Mesenchymal stem cell (in vitro differentiated cells and primary cell): ENCODE measurements at places on chromosomes 16 and 17.
A peak's percentile ranks its signal among the peaks of the same experiment; 100 is the strongest.

DNA sequence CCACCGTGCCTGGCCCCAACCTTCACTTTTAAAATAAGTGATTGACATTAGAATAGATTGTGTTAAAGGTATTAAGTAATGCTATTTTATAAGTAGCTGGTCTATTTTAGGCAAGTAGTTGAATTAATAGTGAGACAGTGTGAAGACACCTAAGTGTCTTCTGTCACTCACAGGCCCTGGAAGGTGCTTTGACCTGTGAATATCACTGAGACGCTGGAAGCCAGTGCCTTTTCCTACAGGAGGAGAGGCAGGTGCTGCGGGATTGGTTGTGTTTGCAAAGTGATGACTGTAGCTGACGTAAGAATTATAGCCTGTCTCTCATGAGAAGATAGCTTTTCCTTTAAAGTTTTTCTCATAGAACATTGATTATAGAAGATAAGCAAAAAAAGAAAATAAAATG is 45.0 kb downstream of the RAB11FIP3 start:
- peaks cover 11% of the 10 kb centered on the region for H3K36me3 ChIP-seq
- DNase-seq, result no peak
- H3K27me3 ChIP-seq, result no peaks in the 10 kb centered on the region
- H3K4me1 ChIP-seq, result peaks cover 39% of the 10 kb centered on the region
- no peak overlapping the region for H3K27ac ChIP-seq
- H3K4me3 ChIP-seq, result no peak overlapping the region

- no peak overlapping the region for H3K4me3 ChIP-seq
- H3K4me1 ChIP-seq, result peaks cover 10% of the 10 kb centered on the region
- H3K36me3 ChIP-seq, result peaks cover 77% of the 10 kb centered on the region
- peak; percentile 71 for DNase-seq
- H3K27me3 ChIP-seq, result no peaks in the 10 kb centered on the region
Observed at GRCh38 chr17:30271102-30271501, 20.6 kb downstream of the BLMH start.

- H3K4me3 ChIP-seq, result no peak overlapping the region
- H3K27ac ChIP-seq, result no peak overlapping the region
- H3K36me3 ChIP-seq, result no peaks in the 10 kb centered on the region
- H3K4me1 ChIP-seq, result no peaks in the 10 kb centered on the region
Observed at GRCh38 chr17:35170968-35171771, 23.0 kb downstream of the SLC35G3 start.

- H3K4me1 ChIP-seq, result peaks cover 22% of the 10 kb centered on the region
- no peaks in the 10 kb centered on the region for H3K36me3 ChIP-seq
- DNase-seq, result peak; percentile 35
- H3K27me3 ChIP-seq, result peaks cover 8% of the 10 kb centered on the region
Observed at GRCh38 chr16:3189869-3190268, 1.9 kb downstream of the OR1F1 start.

DNA sequence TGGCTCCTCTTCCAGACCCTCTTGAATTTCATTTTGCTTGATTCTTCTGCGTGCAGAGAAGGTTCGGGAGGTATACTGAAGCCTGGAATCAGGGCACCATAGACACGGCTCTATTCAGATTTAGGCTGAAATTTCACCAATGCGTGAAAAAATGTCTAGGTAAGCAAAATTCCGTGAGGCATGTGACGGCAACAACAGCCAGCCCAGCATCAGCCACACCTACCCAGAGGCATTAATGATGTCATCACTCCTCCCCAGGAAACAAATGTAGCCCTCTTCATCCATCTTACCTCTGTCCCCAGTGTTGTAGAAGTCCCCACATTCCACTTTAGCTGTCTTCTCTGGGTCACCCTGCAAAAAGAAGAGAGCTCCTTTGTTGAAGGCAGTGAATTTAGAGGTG is 50.8 kb upstream of the ACSM2B start:
- H3K36me3 ChIP-seq, result no peaks in the 10 kb centered on the region
- H3K27me3 ChIP-seq, result no peaks in the 10 kb centered on the region
- no peak for DNase-seq

- H3K4me1 ChIP-seq, result peaks cover 9% of the 10 kb centered on the region
- no peak overlapping the region for H3K4me3 ChIP-seq
- DNase-seq, result no peak
- no peaks in the 10 kb centered on the region for H3K36me3 ChIP-seq
- no peak overlapping the region for H3K27ac ChIP-seq
- H3K27me3 ChIP-seq, result peaks cover 82% of the 10 kb centered on the region
Observed at GRCh38 chr17:74852237-74853047, 7.2 kb downstream of the GRIN2C start.

DNA sequence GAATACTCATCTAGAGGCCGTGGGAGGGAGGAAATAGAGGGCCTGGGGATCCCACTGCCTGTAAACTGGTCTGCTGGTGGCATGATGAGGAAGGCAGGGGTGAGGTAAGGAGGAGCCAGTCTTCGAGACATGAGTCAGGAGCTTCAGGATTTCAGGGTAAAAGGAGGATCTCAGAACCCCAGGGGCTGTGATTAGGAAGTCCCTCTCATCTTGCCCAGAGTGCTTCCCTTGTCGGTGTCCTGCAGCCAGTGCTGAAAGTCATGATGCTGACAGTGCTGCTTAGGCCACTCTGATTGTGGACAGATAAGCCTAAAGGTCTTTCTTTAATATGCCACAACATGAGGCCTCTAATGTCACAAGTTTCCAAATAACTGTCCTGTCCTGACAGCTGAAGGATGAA is 29.6 kb downstream of the COG4 start:
- H3K4me1 ChIP-seq, result peaks cover 3% of the 10 kb centered on the region
- H3K4me3 ChIP-seq, result no peak overlapping the region
- no peaks in the 10 kb centered on the region for H3K27me3 ChIP-seq
- no peak for DNase-seq
- peaks cover 75% of the 10 kb centered on the region for H3K36me3 ChIP-seq

- no peaks in the 10 kb centered on the region for H3K36me3 ChIP-seq
- H3K4me1 ChIP-seq, result peaks cover 38% of the 10 kb centered on the region
Observed at GRCh38 chr16:86572606-86573005, 5.7 kb upstream of the FOXL1 start.

DNA sequence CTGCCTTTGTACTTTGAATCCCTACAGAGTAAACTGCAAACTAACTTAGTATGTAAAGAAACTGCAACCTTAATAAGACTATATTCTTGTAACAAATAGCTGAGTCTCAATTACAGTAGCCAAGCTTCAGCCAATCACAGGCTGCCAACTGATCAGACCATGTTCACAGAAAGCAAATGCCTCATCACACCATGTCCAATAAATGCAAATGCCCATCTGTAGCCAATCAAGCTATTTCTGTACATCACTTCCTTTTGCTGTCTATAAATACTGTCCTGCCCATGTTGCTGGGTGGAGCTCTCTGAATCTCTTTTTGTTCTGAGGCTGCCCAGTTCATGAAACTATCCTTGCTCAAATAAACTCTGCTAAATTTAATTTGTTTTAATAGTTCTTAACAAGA is 531.7 kb upstream of the TOM1L1 start:
- H3K4me1 ChIP-seq, result no peaks in the 10 kb centered on the region
- no peak overlapping the region for H3K27ac ChIP-seq
- H3K36me3 ChIP-seq, result no peaks in the 10 kb centered on the region

DNA sequence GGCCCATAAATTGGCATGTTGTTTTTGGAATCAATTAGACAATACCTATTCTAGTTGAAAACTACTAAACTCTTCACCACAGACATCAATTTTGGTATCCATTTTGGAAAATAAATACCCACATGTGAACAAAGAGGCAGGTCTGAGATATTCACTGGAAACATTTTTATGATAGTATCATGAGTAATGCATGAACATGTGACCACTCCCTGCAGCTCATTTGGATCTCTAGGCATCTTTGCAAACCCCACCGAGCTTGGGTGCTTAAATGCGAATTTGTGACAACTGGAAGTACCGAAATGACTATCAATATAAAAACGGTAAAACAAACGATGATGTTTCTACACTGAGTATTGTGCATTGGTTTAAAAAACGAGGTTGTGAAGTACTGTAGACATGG is 285.2 kb downstream of the IRF8 start:
- no peak overlapping the region for H3K27ac ChIP-seq
- no peak for DNase-seq
- no peaks in the 10 kb centered on the region for H3K36me3 ChIP-seq
- no peaks in the 10 kb centered on the region for H3K27me3 ChIP-seq
- H3K4me1 ChIP-seq, result no peaks in the 10 kb centered on the region
- H3K4me3 ChIP-seq, result no peak overlapping the region

GRCh38 chr16:23103603-23104002 is 45.6 kb downstream of the USP31 start:
- no peak overlapping the region for H3K27ac ChIP-seq
- no peaks in the 10 kb centered on the region for H3K27me3 ChIP-seq
- H3K4me3 ChIP-seq, result no peak overlapping the region
- H3K4me1 ChIP-seq, result no peaks in the 10 kb centered on the region
- peaks cover 60% of the 10 kb centered on the region for H3K36me3 ChIP-seq

GRCh38 chr17:61139219-61139618 is 260.4 kb upstream of the TBX2 start:
- no peaks in the 10 kb centered on the region for H3K27me3 ChIP-seq
- peak overlapping the region; percentile 10 for H3K27ac ChIP-seq
- DNase-seq, result peak; percentile 81
- H3K4me1 ChIP-seq, result no peaks in the 10 kb centered on the region
- H3K36me3 ChIP-seq, result no peaks in the 10 kb centered on the region

DNA sequence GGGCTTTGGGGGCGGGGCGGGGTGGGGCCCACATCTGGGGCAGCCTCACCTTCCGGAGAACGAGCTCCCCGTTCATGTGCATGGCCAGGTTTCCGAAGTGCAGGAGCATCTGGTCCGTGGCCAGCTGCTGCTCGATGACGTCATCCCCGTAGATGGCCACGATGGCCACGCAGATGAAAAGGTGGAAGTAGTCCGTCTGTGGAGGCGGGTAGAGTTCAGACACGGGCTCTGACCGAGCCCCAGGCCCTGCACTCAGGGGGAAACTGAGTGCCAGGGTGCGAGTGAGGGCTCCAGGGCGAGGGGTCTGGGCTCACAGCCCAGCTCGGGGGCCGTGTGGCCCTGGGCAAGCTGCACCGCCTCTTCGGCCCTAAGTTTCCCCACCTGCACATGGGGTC is 93.7 kb downstream of the TBC1D16 start:
- peaks cover 75% of the 10 kb centered on the region for H3K36me3 ChIP-seq
- no peaks in the 10 kb centered on the region for H3K27me3 ChIP-seq
- no peak overlapping the region for H3K4me3 ChIP-seq
- H3K4me1 ChIP-seq, result peaks cover 2% of the 10 kb centered on the region
- H3K27ac ChIP-seq, result no peak overlapping the region

DNA sequence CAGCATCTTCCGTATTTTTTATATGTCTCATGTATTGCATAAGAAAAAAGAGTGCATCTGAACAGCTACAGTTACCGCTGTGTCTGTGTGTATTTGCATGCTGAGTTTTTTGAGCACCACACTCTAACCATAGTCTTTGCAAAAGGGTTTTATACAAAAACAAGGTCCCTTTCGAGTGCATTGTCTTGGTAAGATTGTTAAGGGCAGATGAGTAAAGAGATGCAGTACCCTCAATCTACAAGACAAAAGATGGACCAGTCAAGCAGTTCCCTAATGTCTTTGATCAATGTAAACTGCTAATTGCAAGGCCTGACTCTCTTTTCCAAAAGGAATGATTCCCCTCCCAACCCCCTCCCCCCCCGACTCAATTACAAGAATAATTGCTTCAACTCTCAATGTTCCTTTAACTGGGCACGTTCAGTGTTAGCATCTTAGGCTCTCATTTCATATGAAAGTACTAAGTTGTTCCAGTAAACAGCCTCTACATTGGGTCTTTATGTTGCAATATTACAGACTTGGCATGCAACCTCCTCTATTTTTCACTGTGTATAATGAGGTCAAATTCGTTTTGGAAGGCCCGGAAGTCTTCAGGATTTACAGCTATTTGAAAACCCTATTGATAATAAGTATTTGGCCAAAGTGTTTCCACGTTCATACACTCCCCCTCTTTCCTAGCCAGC is 471.4 kb upstream of the RBFOX1 start:
- H3K27me3 ChIP-seq, result no peaks in the 10 kb centered on the region
- H3K4me1 ChIP-seq, result no peaks in the 10 kb centered on the region
- H3K4me3 ChIP-seq, result no peak overlapping the region
- DNase-seq, result no peak
- H3K36me3 ChIP-seq, result no peaks in the 10 kb centered on the region

DNA sequence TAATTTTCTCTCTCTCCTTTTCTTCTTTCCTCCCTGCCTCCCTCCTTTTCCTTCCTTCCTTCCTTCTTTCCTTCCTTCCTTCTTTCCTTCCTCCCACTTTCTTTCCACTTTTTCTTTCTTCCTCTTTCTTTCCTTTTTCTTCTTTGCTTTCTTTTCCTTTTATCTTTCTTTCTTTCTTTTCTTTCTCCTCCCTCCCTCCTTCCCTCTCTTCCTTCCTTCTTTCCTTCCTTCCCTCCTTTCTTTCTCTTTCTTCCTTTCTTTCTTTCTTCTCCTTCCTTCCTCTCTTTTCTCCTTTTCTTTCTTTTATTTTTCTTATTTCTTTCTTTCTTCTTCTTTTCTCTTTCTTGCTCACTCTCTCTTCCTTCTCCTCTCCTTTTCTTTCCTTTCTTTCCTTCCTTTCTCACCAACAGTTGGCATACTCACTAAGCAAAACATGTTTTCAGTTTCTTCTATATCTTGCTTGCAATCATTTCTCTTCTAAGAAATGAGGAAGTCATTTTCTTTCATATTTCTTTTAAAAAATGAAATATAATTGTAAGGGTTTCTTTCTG is 97.1 kb upstream of the MAF start:
- no peaks in the 10 kb centered on the region for H3K27me3 ChIP-seq
- no peaks in the 10 kb centered on the region for H3K4me1 ChIP-seq
- no peak overlapping the region for H3K4me3 ChIP-seq
- H3K27ac ChIP-seq, result no peak overlapping the region

GRCh38 chr17:74215342-74215727 is 2.0 kb downstream of the TTYH2 start:
- H3K27me3 ChIP-seq, result peaks cover 48% of the 10 kb centered on the region
- H3K4me3 ChIP-seq, result no peak overlapping the region
- peaks cover 35% of the 10 kb centered on the region for H3K4me1 ChIP-seq
- no peak for DNase-seq
- H3K36me3 ChIP-seq, result peaks cover 6% of the 10 kb centered on the region
- no peak overlapping the region for H3K27ac ChIP-seq

DNA sequence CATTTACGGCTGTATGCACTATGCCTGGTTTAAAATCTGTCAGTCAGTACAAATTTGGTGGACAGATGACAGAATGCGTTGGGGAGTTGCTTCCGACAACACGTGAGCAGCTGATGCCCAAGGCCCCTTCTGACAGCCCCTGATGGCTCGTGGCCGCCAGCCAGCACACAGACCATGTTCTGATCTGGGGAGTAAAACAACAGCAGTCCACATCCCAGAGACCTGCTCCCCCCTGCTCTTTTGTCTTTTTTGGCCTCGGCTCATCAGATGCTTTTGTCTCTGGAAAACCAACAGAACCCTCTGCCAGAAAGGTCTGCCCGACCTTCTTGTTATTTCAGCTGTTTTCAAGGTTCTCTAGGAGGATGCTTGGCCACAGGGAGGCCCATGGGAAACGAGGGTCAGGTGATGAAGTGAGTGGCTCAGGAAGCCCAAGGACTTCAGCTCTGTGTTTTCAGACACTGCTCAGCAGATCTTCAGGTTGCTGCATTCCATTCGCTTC is 10.8 kb downstream of the ARSG start:
- no peak for DNase-seq
- H3K4me1 ChIP-seq, result peaks cover 5% of the 10 kb centered on the region
- no peaks in the 10 kb centered on the region for H3K36me3 ChIP-seq
- no peak overlapping the region for H3K4me3 ChIP-seq
- H3K27ac ChIP-seq, result no peak overlapping the region
- H3K27me3 ChIP-seq, result no peaks in the 10 kb centered on the region

- H3K4me1 ChIP-seq, result peaks cover 85% of the 10 kb centered on the region
- DNase-seq, result peak; percentile 98
- peaks cover 11% of the 10 kb centered on the region for H3K36me3 ChIP-seq
- H3K27me3 ChIP-seq, result no peaks in the 10 kb centered on the region
- H3K4me3 ChIP-seq, result peak within 1 kb of the TSS; percentile 79
- H3K27ac ChIP-seq, result peak within 1 kb of the TSS; percentile 99
Observed at GRCh38 chr16:57628008-57628781, at the start of gene ADGRG1. TSS of gene ADGRG1 (plus strand) at chr16:57628630. CDS start at chr16:57650288, 21,658 bp downstream.

GRCh38 chr16:8924214-8924613 is 39.5 kb downstream of the USP7 start:
- no peaks in the 10 kb centered on the region for H3K4me1 ChIP-seq
- no peak overlapping the region for H3K4me3 ChIP-seq
- no peaks in the 10 kb centered on the region for H3K27me3 ChIP-seq
- DNase-seq, result no peak
